ENCODE measurements at places on chromosomes 5 and 9.

- DNase-seq: no peak
Measured at GRCh38 chr5:101482931-101483330, 579.8 kb upstream of the ST8SIA4 start.

GRCh38 chr5:156896546-156896945, 46.5 kb downstream of the PPP1R2B start:
- no peak for DNase-seq

- no peak for DNase-seq
Measured at GRCh38 chr9:127562841-127563401, 49.2 kb upstream of the STXBP1 start.

DNA sequence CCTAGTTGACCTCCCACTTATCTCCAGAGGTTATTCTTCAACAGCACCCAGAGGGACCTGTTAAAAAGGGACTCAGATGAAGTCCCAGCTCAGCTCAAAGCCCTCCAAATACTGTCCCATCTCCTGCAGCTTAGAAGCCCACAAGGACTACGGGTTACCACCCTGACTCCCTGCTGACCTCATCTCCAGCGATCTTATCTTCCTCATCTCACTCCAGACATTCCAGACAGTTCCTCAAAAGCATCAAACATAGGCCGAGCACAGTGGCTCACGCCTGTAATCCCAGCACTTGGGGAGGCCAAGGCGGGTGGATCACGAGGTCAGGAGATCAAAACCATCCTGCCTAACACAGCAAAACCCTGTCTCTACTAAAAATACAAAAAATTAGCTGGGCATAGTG, 263.8 kb upstream of the TLE4 start:
- DNase-seq: no peak

DNA sequence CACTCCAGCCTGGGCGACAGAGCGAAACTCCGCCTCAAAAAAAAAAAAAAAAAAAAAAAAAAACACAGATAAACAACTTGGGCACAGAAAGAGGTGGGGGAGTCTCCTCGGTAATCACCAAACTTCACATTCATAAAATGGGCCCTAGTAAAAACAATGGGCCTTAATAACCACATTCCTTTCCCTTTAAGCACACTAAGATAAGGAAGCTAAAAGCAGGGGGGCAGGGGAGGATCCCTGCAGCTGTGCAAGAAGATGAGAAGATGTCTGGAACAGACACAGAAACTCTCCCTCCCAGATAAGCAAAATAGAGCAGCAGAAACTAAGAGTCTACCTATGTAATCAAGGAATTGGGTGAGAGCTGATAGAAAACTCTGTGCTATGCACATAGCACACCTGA, 111.2 kb upstream of the FAM174A start:
- DNase-seq: no peak

DNA sequence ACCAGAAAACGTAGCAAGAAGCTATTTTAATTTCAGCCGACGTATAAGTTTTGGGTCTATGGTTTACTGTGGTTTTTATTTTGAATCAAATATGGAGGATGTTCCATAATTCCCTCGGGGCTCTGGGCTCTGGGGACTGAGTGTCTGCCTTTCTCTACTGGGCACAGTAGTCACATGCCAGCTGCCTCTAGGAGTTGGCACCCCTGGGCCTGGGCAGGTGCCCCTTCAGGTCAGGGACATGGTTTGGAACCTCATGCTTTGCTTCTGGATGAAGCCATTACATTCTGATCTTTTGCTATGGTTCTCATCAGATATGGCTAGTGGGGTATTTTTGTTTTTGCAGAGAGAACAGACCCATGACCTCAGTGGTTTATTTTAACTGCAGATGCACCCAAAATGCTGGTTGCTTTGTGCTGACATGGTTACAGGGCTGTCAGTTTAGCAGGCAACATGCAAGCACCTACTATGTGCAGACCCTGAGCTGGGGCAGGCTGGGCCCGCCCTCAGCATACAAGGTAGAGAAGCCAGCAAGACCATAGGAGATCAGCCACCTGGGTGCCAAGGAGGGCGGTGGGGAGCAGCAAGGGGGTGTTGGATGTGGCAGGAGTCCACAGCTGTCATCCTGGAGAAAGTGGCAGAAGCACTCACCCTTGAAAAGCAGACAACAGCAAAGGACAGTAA, 54.5 kb upstream of the PSD2 start:
- no peak for DNase-seq

DNA sequence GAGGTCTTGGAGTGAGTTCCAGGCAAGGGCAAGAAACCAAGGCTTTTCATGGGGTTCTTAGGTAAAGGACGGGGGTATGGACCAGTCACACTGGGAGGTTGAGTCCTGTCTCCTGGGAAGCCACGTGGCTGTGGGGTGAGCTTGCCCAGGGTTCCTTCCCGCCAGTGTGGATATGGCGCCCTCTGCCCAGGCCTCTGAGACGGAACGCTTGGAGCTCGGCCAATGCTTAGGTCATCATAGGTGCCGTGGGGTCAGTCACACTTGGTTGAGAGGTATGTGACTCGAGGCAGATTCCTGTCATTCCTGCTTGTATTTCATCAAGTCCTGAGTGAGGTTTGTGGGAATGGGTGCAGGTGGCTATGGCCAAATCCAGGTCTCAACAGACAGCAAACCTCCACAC, 46.2 kb downstream of the TENT4A start:
- no peak for DNase-seq

GRCh38 chr5:61018062-61018461, 73.1 kb downstream of the NDUFAF2 start:
- DNase-seq: no peak
